ENCODE measurements at places on chromosomes 4 and X. TPM values are rescaled to one million over a fixed set of nuclear protein-coding genes. Genes with fewer than 3 reads are reported as not detected.

Gene NAP1L3
- 0.50 TPM for total RNA-seq

DNA sequence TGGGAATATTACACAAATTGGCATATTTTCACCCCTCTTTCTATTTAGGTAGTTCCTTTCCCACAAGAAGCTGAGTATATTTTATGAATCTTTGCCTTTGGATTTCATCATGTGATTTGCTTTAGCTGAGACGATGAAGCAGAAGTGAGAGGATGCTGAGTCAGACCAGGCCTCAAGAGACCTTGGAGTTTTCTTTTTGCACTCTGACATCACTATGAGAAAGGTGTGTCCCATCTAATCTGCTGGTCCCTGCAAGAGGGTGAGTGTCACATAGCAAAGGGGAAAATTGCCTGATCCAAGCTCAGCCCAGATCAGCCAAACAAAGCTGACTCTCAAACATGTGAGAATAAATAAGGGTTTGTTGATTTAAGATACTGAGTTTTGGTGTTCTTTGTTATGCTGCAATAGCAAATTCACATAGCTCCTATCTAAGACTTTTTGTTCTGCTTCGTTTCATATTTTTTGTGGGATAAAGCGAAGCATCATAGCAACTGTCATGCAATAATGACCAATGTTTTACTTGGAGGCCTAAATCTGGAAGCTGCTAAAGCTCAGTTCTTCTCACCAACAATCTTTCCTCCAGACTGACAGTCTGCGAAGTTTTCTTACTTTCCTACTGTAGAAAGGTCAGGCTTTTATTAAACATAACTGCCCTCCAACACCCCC lies 176.9 kb downstream of the PDHA2 start:
- no peak for DNase-seq

DNA sequence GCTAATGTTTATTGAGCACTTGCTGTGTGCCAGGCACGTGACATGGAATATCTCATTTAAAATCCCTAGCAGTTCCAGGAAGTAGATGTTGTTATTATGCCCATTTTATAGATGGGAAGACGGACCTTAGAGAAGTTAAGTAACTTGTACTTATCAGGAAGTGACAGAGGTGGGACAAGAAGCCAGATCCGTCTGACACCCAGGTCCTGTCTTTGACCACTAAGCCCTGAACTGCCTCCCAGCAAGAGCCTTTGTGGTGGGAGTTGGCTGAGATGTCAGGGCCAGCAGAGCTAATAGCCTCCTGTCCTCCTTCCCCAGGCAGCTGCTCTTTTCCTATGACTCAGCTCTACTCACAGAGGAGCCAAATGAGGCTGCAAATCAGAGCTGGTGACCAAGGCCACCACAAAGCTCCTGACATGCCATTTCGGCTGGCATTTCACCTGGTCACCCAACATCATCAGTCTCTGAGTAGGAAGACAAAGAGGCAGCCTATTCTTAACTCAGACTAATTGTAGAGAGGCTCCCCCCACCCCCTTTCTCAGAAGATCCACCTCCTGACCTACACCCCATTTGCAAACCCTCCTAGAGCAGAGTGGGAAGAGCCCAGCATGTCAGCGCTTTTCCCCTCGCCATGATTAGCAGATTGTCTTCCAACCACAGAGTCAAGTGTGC lies 175.1 kb upstream of the KIT start:
- no peak for DNase-seq

- DNase-seq, result no peak
These were observed 114.9 kb upstream of the FAM9B start for GRCh38 chrX:9148615-9149399.

GRCh38 chr4:182916483-182917181 lies 554 bp downstream of the DCTD start:
- DNase-seq, result peak; percentile 73

DNA sequence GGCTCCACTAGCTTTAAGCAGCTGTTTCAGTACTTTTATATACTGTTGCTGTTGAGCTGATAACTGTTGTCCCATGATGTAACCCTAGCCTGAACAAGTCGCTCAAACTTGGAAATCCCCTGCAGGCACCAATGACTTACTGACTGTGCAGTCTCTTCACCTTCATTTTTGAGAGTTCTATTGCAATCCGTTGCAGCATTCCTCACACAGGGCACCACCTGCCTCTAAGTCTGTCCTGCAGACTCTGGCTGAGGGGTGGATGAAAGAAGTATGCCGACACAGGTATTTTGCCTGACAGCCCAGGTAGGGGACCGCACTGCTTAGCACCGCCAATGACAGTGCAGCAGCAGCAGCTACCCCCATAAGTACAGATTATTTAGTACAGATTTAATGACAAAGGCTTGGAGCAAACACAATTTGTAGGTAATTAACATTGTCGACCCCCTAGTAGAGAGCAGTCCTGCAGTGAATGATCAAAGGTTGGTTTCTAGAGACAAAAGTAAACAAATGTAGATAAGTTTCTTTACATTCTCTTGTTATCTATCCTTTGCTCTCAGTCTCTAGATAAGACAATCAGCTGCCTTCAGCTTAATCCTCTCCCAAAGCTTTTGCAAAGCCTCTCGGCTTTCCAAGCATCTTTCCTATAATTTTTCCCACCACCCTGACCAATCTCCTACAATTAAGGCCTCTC lies 205.0 kb downstream of the PABPC4L start:
- no peak for DNase-seq

- no peak for DNase-seq
These were observed 121.9 kb downstream of the GLRA3 start for GRCh38 chr4:174707051-174707676.

GRCh38 chr4:169342906-169343564 lies 72.3 kb upstream of the SH3RF1 start:
- DNase-seq, result no peak
